OCI-LY7 (cell line): ENCODE measurements at places on chromosomes 3 and 15.
A peak's percentile ranks its signal among the peaks of the same experiment; 100 is the strongest.

DNA sequence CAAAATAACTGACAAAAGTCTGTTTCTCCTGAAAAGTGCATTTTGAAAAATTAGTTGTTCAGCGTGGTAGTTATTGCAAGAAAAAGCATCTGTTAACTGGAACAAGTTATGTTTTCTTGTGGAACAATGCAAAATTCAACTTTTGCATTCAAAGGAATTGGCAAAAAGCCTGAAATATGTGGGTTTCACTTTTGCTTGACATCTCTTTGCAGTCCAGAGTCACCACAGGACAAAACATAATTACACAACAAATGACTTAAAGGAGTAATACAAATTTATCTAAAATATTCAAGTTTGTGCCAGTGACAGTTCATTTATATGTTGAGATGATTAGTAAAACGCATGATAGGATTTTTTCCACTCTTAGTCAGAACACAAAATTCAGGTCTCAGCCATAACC is 96.3 kb upstream of the P2RY1 start:
- no peak for DNase-seq

DNA sequence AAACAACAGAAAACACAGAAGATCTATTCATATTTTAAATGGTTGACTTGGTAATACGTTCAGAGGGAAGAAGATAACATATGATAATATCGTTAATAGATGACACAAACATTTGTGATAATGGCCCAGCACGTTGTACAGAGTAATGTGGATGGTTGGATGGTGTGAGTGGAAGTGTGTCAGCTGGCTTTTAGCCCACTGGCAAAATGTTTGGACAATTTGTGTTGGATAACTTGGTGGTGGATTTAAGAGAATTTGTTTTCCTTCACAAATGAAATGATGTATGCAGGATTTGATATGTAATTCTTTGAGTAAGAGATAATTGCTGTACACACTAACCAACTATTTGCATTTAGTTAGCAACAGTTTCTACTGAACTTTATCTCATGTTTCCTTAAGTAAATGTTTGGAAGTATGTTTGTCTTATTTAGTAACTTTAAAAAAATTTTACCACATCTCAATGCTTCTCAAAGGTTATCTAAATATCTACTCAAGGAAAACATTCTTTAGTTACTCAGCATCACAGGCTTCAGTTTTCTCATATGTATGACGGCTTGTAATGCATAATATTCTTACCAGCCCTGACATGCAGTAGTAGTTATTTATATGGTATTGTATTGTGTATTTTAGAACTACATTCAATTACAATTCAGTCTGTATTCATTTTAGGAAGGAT is 328.5 kb upstream of the GOLIM4 start:
- DNase-seq: no peak

DNA sequence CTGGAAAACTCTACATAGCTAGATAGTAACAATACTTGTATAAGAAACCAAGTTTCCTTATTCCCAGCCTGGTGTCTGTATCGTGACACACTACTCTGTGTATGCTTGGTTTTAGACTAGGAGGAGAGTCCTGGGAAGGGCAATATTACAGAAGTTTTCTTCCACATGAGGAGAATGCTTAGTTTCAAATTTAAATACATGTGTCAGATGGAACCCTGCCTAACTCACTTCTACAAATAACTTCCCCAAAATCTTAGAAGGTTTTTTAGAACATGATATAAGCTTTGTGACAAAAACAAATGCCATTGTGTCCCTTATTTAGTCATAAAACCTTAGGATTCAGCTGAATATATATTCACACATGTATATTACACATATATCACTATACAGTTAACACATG is 7.2 kb upstream of the IL20RB start:
- DNase-seq: no peak

- DNase-seq: no peak
Observed at GRCh38 chr15:47944637-47945288, 176.0 kb upstream of the SLC24A5 start.

DNA sequence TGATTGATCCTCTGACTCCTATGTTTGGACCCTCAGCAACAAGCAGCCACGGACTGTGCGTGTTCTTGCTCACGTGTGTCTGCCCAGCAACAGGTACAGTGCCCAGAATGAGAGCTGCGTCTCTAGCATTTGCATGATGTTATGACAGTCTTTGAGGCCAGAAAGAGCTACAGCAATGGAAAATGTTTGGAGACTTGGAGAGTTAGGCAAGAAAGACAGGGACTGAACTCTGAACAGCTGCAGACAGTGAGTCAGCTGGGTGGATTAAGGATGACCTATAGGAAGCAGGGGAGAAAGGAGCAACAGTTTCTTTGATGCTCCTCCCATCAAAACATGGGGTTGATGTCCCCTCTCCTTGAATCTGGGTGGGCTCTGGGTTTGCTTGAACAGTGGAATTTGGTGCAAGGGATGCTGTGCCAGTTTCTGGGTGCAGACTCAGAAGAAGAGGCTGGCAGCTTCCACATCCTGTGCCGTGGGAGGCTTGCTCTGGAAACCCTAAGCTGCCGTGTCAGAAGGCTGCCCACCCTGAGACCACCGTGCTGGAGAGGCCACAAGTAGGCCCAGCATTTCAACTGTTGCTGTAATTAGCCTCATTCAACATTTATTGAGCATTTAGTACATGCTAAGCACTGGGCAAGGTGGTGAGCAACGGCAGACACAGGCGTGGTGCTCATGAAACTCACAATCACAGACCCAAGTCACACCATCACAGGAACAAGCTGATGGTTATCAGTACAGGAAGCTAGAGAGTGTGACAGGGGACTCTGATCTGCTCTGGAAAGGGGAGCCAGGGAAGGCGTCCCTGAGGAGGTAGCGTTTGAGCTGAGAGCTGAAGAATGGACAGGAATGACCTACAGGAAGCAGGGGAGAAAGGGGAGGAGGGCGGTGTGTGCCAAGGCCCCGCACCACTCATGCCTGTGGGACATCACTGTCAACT is 21.7 kb downstream of the CCR9 start:
- no peak for DNase-seq

- DNase-seq: no peak
Observed at GRCh38 chr15:32840507-32841245, 122.9 kb downstream of the GREM1 start.

- no peak for DNase-seq
Observed at GRCh38 chr15:71397377-71397776, 282.1 kb downstream of the THSD4 start.

DNA sequence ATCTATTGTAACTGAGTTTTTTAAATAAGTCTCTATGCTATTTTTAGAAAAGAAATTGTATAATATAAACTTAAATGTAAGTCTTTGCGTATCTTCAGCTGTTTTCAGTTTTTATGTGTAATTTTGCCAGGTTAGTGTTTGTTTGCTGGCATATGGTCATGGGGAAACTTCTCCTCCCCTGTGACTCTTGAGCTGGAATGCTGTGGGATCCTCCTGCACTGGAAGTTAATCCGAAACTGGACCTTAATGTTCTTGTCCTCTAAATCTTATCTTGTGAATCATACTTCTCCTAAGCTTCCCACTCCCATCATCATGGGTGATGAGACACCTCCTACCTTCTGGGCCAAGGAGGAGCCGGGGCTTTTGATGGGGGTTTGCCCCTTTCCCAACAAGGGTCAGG is 52.4 kb upstream of the CHST2 start:
- DNase-seq: no peak

DNA sequence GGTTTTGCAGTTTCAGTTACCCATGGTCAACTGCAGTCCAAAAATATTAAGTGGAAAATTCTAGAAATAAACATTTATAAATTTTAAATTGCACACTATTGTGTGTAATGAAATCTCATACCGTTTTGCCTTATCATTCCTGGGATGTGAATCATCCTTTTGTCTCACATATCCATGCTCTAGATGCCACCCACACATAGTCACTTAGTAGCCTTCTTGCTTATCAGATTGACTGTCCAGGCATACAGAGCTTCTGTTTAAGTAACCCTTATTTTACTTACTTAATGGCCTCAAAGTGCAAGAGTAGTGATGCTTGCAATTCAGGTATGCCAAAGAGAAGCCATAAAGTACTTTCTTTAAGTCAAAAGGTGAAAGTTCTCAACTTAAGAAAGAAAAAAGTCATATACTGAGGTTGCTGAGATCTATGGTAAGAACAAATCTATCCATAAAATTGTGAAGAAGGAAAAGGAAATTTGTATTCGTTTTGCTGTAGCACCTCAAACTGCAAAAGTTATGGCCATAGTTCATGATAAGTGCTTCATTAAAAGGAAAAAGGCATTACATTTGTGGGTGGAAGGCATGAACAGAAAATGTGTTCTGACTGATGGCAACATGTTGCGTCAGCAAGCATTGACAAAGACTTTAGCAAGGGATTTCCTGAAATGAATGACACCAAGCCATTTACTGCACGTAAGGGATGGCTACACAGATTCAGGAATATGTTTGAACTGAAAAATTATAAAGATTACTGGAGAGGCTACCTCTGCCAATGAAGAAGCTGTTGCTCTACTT is 43.8 kb downstream of the SPATA16 start:
- no peak for DNase-seq

GRCh38 chr3:181712553-181713279 is 991 bp downstream of the SOX2 start:
- peak; percentile 79 for DNase-seq

DNA sequence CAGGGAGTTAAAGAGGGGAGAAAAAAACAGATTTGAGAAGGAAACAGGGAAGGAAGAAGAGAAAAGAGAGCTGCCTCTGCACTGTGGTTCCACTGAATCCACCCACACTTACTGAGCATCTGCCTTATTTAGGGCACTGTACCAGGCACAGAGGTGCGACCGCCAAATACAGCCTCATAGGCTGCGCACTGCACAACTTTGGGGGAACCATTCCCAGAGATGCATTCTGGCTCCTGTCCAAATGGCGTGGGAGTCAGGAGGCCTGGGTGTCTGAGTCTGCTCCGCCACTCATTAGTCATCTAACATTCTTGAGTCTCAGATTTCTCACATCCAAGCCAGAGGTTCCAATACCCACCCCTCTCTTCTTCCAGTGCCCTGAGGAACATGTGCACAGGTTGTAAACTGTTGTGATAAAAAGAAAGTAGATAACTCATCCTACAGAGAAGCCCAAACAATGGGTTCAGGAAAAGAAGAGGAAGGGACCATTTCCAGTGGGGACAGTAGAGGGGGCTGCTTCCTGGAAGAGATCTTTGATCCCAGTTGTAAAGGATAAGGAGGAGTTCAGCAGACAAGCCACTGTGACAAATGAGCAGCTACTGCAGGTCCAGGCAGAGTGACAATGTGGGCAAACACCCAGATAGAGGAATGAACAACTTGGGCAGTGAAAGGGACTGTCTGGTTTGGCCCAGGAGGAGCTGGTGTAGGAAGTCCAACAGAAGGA is 254.6 kb downstream of the UACA start:
- no peak for DNase-seq

- DNase-seq: no peak
Observed at GRCh38 chr3:141330718-141331376, 37.5 kb upstream of the ZBTB38 start.

GRCh38 chr3:146128939-146129338 is 32.0 kb downstream of the PLOD2 start:
- DNase-seq: no peak

DNA sequence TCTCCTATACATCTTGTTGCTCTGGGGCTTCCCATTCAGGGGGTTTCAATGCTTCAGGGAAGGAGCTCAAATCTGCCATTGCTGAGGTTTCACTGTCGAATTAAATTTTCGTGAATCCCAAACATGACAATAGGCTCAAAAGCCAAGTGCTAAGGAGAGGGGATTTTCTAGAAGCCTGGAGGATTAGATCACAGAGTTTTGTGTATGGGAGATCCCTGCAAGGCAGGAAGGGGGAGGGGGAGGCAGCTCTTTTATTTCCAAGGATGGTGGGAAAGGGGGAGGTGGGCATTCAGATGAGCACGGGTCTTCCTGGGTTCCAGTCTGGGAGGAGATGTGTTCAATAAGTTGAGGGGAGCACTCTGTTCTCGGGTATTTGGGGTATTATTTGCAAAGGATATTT is 69.9 kb upstream of the DLG1 start:
- no peak for DNase-seq

DNA sequence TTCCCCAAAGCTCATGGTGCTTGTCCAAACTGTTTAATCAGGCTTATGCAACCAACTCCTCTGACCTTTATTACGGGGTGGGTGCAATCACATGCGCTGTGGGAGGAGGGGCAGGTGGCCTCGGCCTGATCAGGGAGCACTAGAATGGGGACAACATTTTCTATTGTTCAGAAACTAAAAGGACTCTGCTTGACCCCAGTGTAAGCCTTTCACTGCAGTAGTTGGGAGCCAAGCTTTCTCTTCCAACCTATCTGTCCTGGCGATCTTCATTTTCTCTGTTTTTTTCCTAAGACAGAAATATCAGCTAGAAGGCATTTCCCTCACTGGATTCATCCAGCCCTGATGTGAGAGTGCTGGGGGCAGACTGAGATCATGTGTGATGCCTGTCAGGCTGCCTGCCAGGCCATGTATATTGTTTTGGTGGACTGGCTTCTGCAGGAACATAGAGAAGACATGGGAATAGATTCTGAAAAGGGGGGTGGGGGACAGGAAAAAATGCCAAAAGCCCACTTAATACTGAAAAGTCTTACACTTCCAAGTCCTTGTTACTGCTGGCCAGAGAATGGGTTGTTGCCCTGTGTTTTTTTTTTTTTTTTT is 627.0 kb upstream of the TBL1XR1 start:
- DNase-seq: no peak

GRCh38 chr3:8509961-8510360 is 8.3 kb downstream of the LMCD1 start:
- DNase-seq: no peak

DNA sequence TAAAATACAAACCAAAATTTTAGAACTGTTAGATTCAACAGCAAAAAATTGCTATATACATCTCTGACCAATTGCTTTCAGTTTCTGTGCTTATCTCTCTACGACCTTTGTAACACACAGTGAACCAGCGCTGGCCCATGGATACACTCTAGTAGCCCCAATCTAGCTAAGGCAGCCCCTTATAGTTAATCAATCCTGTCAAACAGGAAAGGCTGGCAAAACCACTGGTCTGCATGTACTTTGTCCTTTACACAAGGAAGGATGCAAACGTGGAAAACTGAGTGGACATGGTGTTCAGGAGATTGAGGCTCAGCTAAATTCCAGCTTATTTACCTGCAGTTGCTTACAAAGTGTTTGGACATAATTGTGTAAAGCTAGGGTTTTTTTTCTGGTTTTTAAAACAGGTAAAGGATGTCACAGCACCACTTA is 25.9 kb downstream of the ADGRG7 start:
- no peak for DNase-seq

- DNase-seq: no peak
Observed at GRCh38 chr3:134985864-134986715, 191.0 kb downstream of the EPHB1 start.

DNA sequence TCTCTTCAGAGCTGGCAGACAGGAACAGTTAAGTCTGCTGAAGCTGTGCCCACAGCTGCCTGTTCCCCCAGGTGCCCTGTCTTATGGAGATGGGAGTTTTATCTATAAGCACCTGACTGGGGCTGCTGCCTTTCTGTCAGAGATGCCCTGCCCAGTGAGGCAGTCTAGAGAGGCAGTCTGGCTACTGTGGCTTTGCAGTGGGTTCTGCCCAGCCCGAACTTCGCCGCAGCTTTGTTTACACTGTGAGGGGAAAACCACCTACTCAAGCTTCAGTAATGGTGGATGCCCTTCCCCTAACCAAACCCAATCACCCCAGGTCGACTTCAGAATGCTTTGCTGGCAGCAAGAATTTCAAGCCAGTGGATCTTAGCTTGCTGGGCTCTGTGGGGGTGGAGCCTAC is 91.2 kb downstream of the SLC25A26 start:
- no peak for DNase-seq
